ENCODE measurements at places on chromosomes 6 and 20. TPM values are rescaled to one million over a fixed set of nuclear protein-coding genes. Genes with fewer than 3 reads are reported as not detected.

SLC32A1 gene
- not detected for polyA plus RNA-seq

LST1 gene
- polyA plus RNA-seq: 28.2 TPM

RALGAPA2 gene
- 4.8 TPM for polyA plus RNA-seq

DNA sequence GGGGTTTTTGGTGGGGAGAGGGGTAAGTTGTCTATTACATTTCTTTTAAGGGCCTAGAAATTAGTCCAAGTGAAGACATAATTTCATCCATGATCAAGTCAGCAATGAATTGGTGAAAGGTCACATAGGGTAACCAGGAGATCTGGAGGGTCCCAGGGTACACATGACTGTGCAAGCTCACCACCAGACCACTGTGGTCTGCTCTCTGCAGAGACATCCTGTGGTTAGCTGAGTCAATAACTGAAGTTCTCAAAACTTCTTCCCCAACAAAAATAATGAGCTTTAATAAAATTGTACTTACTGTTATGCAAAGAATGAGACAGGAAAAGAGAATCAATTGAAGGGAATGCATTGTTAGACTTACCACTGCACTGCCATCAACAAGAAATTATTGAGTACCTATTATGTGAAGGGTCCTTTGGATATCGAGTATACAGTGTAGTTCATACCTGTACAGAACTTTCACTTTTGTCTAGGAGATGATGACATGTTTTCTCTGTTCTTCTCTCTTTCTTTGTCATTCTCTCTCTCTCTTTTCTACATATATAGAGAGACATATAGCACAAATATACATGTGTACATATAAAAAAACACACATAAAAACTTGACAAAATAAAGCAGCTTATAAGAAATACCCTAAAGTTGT is 209.8 kb downstream of the GJA1 start:
- DNase-seq: no peak

- no peak for DNase-seq
Observed at GRCh38 chr6:82959385-82959941, 106.2 kb downstream of the UBE3D start.

GRCh38 chr20:51029963-51030920 is 7.3 kb upstream of the KCNG1 start:
- DNase-seq: no peak

- DNase-seq: no peak
Observed at GRCh38 chr20:4563031-4563430, 158.7 kb upstream of the PRND start.

GRCh38 chr6:149856256-149856994 is 7.7 kb downstream of the LRP11 start:
- no peak for DNase-seq

GRCh38 chr20:58071991-58072390 is 156.5 kb downstream of the ANKRD60 start:
- no peak for DNase-seq

DNA sequence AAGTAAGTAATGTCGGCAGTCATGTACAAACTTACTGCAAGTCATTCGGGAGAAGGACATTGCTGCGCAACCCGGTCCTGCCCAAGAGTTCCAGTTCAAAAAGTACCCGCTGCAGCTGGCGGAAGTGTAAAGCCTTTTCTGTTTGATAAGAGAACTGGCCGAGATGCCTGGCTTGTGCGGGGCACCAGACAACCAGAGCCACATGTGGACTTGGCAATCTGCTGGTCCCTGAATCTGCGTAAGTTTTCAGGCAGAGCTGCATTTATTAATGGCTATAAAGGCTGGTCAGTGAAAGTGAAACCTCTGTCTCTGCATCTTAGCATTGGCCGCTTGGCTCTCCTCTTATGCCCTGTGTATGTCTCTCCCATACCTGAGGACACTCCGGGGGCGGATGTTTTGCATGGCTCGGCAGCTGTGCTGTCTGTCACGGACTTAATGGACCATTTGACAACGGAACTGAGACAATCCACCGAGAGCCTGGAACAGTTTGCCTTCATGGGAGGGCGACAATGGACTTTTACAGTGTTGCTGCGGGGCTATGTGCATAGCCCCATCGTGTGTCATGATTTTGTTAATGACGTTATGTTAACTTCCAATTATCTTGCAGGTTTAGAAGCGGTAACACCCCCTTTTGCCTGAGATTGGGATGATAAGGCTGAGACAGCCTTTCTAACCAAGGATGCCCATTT is 19.8 kb upstream of the RGS17 start:
- DNase-seq: no peak

DNA sequence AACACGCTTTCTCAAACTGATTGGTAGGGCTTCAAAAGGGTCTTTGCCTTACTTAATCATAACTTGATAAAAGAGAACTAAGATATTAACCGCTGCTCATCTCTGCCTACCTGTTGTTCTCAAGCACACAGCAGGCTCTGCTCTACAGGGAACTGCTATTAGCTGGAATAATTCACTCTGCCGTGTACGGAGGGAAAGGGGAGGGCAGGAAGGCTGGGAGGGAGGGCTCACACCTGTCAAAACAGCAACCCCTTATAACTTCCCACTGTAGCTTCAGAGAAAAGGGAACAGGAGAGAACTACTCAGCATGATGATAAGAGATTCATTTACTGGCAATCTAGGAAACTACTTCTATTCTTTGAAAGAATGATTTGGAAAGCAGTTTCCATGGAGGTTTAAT is 75.1 kb downstream of the ZMYND8 start:
- DNase-seq: no peak

- no peak for DNase-seq
Observed at GRCh38 chr20:3981132-3981452, 34.3 kb downstream of the RNF24 start.

DNA sequence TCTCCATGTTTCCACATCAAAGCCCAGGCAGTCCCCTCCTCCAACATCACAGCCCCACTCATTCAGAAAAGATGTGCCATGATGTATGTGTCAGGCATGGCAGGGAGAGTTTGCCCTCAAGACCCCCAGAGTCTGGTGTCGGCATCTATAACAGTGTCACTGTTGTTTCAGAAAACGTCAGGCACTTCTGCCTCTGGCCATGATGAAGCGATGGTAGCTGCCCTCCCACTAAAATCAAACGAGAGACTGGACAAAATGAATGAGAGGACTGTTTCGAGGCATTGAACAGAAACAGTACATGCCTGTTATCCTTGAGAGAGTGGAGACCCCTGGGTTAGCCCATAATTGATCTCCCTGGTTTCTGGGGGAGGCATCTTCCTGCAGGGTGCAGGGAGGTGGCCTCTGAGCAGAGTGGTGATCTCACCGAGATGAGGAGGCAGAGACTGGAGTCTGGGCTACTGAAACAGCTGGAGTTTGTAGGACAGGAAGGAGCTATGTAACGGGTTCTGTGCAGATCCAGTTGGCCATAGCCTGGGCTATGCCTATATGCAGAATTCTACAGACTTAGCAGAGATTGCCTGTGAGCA is 144.5 kb downstream of the SYCP2 start:
- no peak for DNase-seq

DNA sequence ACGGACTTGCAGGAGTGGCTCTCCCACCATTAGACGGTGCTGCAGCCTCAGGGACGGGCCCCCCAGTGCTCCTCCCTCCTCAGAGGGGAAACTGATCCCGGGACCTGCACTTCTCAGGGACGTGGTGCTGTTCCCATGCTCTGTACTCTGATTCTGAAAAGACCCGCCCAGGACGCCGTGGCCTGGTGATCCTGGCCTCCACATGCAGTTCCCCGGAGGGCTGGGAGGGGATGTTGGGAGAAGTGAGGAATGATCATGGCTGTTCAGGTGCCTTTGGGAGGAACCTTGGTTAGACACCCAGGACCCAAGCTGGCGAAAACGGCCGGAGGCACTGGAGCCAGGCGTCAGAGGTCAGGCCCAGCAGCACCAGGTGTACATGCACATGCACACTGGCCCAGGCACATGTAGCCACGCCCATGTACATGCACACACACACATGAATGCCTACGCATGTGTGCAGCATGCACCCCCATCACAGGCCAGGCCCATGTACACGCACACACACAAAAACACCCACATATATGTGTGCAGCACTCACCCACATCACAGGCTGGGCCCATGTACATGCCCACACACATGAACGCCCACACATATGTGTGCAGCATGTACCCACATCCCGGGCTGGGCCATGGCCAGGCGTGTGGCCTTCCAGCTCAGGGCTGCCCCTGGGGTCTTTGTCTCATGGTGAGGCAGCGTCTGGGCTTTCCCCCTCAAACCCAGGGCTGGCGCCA is 52.6 kb upstream of the DACT2 start:
- DNase-seq: no peak

- peak; percentile 15 for DNase-seq
Observed at GRCh38 chr6:156912431-156912830, 135.3 kb downstream of the ARID1B start.
